ENCODE measurements at places on chromosomes 7 and 10. TPM values are rescaled to one million over a fixed set of nuclear protein-coding genes. Genes with fewer than 3 reads are reported as not detected.

The TUBGCP2 gene
- total RNA-seq, result 67.0 TPM

The OR2A7 gene
- 0.89 TPM for total RNA-seq

The TAS2R3 gene
- total RNA-seq, result not detected

The HKDC1 gene
- 0.29 TPM for total RNA-seq

The EBLN1 gene
- not detected for total RNA-seq

The BLNK gene
- not detected for total RNA-seq

The PRSS2 gene
- not detected for total RNA-seq

The ZNF853 gene
- under 0.01 TPM for total RNA-seq

Data from myometrial cell (primary cell).